ENCODE measurements at places on chromosomes 16 and 17.

DNA sequence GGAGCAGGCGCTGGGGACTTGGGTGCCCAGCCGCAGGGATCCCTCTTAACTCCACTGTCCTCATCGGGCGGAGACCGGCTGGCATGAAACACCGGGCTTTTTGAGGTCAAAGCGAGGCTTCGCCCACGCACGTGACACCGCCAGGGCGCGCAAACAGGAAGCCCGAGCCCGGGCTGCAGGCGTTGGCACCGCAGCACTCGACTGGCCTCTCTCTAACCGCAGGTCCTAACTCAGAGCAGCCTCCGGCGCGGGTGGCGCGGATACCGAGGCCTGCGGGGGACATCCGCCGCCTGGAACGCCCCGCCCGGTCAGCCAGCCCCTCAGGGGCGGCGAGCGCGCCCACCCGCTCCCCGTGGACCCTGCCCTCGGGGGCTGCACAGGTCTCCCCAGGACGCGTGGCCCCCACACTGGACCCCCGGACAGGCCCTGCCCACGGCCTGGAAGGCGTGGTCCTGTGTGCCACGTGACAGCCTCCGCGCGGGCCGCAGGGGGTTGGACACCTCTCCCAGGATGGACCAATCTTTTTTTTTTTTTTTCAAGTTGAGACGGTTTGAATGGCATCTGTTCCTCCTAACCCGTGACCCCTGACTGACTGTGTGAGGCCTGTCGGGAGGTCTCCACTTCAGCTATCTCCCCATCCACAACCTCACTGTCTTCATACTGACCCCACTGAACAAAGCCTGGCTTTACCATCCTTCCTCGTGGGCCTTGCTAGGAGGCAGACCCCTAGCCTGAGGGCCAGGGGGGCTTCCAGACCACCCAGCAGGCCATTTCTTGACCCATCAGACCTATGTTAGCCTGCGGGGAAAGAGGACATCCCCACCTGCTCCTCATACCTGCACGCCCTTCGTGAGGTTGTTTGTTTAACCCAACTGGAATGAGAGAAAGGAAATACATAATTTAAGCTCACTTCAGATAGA is 8.4 kb upstream of the SLC47A2 start:
- no peak for DNase-seq

DNA sequence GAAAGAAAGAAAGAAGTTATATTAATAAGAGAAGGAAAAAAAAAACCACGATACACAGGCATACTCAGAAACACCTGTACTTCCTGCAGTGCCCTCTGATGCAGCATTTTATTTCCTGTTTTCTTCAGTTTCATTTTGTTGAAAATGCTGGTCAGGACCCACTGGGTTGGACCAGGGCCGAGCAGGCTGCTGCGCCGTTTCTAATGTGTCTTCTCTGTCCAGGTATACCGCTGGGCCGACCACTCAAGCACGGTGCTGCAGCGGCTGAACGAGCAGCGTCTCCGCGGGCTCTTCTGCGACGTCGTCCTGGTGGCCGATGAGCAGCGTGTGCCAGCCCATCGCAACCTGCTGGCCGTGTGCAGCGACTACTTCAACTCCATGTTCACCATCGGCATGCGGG is 8.3 kb downstream of the KLHL36 start:
- DNase-seq: no peak

GRCh38 chr16:3654249-3654991 is at the start of gene DNASE1:
DNASE1 (plus strand) TSS chr16:3654691; CDS start chr16:3655374, 683 bp downstream.
- no peak for DNase-seq

GRCh38 chr16:58121132-58121531 is 8.0 kb downstream of the CFAP20 start:
- DNase-seq: no peak

DNA sequence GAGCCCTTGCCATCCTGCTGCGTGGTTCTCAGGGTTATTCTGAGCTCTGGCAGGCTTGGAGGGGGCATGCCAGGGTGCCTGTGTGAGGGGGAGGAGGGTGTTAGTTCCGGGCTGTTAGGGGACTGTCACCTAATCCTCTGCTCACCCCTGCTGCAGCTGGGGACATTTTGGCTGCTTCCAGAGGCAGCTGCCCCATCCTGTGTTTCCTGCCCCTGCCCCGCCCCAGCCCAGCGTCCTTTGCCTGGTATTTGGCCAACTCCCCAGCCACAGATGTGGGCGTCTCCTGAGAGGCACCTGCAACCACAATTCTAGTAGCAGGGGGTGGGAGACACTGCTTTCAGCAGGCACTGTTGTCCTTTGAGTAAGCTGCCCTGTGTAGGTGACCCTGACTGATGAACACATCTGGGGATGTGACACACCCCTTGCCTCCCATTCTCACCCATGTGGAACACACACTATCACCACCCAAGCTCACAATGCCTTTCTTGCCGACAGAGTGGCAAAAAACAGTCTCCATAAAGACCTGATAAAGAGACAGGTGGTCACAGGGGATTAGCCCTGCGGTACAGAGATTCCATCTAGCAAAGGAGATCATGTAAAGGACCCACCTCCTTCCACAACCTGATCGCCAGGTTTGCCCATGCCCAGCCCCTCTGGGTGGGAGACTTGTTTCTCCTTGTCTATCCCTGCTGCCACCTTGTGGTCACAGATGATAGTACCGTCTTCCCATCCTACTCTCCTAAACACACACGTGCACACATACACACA is at the start of gene CHRNE:
Gene CHRNE, minus strand, starts transcription at position 48 of the 768 bp plus-strand sequence. Its CDS starts 35 bp downstream, at position 13.
- DNase-seq: no peak

DNA sequence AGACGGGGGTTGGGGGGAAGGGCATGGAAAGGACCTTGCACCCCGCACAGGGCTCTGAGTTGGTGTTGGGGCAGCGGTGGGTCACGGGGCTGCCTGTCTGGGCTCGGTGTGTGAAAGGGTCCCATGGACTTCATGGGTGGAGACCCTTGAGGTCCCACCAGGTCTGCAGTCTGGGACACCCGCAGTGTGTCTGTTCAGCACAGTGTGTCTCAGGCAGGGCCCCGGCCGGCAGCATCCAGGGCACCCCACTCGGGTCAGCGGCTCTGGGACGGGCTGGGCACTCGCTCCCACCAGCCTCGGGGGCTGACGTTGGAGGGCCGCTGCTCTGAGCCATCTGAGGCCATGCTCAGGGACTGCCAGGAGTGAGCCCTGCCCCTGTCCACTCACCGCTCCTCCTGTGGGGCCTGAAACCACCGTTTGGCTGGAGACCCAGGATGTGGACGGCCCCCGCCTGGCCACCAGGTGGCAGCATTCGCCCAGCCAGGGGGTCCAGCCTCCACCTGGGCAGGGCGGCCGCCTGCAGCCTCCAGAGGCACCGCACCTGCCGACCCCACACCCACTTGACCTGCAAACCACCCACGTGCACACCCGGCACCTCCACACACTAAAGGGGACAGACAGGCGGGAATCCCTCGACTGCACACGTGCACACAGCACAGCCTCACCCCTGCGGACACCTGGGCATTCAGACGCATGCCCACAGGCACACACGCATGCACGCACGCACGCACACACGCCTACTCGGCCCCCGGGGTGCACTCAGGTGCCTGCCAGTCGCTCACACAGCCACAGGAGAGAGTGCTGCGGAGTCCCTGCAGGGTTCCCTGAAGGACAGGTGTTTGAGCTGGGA is 10.1 kb upstream of the ZFPM1 start:
- DNase-seq: no peak

DNA sequence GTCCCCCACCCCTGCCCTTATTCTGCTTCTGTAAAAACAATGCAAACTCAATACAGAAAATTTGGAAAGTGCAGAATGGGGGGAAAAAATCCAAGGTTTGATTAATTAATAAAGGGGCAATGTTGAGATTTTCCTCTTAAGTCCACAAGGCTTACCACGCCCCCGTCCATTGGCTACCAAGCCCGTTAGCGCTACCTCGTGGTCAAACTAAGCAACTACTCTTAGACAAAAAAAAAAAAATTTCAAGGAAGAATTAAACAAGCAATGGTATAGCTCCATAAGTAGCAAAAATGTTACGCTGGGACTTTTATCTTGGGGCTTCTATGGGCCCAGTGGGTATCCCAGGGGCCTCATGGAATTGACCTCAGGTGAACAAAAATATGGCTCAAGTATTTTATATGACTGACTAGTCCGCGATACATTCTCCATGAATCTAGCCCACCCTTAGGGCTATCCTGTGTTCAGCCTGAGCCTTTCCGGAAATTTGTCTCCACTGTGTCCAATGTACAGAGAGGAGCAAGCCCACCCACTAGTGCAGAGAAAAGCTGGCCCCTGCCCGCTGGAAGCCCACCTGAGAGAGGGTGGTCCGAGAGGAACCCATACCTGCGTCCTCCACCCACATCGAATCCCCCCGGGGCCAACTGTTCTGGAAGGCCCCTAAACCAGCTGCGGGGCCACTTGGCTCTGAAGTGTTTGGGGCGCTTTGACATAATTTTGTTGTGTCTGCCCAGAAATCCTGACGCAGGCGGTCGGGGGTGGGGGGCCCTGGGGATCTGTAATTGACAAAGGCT is 19.1 kb upstream of the TEX2 start:
- DNase-seq: no peak

- no peak for DNase-seq
These were observed 18.2 kb downstream of the RAB40C start for GRCh38 chr16:608019-608418.

DNA sequence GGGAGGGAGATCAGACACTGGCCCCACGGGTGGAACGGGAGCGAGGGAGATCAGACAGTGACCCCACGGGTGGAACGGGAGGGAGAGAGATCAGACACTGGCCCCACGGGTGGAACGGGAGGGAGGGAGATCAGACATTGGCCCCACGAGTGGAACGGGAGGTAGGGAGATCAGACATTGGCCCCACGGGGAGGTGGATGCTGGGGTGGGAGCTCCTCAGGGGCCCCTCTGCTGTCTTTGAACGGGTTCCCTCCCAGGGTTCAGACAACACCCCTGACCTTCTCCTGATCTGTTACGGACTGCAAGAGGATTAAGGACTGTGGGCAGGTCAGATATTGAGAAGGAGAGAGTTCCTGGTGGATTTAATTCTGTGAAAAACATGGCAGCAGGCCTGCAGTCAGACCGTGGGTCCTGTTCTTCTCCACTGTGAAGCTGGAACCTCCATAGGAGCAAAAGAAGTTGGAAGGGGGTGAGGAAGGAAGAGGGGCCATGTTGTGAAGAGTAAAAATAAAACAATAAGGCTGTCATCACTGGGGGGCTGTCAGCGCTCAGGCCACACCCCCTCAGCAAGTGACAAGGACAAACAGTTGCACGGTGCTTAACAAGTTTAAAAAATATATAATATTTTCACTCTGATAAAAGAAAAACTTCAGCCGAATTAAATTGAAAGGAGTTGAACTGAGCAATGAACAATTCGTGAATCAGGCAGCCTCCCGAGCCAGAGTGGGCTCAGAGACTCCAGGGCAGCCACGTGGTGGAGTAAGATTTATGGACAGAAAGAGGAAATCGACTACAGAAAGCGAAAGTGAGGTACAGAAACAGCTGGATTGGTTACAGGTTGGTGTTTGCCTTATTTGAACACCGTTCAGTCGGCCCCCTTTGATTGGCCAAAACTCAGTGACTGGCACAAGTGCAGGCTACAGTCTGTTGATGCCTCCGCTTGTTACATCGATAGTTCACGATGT is 348.7 kb upstream of the TNRC6C start:
- DNase-seq: no peak

DNA sequence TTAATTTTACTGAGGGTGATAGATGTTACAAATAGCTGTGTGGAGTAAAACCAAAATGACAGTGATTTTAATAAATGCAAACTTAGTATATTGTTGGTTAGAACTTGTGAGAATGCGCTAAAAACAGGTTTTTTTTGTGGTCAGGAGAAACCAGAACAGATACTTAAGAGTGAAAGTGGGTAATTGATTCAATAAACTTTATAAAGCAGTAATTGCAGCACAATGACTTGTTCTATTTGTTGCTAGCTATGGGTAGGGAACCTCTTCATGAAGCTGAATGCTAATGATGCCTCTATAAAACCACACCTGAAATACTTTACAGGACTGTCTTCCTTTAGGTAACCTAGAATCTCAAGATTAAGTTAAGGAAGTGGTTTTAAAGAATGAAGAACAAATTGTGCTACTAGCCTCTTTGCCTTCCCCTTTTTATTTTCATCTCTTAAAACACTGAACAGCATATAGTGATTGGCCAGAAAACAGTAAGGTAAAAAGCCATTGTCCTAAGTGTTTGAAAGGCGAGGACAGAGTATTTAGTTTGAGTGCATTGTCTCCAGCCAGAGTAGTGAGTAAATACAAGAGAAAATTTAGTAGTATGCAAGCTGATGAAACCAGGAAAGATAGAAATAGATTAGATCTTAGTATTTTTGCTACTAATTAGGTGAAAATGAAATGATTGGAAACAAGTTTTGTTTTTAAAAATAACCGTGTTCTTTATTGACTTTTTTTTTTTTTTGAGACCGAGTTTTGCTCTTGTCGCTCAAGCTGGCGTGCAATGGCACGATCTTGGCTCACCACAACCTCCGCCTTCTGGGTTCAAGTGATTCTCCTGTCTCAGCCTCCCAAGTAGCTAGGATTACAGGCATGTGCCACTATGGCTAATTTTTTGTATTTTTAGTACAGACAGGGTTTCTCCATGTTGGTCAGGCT is 6.0 kb downstream of the GGNBP2 start:
- DNase-seq: no peak

DNA sequence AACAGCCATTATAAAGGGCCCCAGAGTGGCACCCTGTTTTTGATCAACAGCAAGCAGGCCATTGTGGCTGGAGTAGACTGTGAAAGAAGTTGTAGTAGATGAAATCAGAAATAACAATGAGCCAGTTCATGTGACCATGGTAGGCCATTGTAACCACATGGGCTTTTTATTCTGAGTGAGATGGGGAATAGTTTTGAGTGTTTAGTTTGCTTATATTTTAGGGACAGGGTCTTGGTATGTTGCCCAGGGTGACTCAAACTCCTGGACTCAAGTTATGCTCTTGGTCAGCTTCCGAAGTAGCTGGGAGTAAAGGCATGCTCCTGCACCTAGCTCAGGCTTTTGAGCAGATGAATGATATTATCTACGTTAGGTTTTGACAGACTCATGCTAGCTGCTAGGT is 12.0 kb downstream of the CBFB start:
- no peak for DNase-seq
